ENCODE measurements at places on chromosomes 12 and 14.
A peak's percentile ranks its signal among the peaks of the same experiment; 100 is the strongest.

DNA sequence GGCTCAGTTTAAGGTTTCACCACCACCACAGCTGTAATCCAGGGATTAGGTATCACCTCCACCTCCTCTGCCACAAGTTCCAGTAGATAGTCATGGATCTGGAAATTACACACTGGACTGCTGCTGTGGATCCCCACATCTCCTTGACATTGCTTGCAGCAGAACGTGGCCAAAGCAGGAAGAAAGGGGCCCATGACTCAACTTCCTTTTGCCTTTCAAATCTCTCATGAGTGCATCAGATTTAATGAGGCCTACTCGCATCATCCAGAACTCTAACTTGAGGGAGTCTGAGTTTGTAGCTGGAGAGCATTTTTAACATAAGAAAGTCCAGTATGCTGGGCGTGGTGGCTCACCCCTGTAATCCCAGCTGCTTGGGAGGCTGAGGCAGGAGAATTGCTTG lies 29.2 kb upstream of the TMED10 start:
- no peak for DNase-seq

DNA sequence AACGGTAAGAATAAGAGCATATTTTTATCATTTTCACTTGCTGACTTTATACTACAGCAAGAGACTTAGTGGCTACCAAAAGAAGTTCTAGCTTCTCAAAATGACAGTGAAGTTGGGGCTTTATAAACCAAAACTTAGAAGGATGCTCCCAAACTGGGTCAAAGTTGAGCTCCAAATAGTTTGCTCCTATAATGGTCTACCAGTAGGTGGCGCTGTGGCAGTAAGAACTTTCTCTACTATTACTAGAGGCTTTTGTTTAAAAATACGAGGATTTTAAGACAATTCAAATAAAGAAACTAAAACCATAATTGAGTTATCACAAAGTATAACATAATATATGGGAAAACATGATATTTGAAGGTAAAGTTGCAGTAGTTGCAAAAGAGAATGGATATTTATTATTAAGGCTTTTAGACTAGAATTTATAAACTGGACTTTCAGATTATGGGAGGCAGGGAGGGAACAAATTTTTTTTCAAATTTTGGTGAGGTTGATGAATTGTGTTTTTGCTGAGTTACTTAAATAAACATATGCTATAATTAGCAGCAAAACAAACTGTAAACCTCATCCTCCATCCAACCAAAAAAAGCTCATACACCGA lies 75.0 kb downstream of the TGFB3 start:
- DNase-seq = peak; percentile 61

GRCh38 chr14:44898551-44898950 lies 63.2 kb downstream of the KLHL28 start:
- DNase-seq = no peak

- no peak for DNase-seq
Observed at GRCh38 chr12:60805364-60805763, 1209.5 kb downstream of the SLC16A7 start.

DNA sequence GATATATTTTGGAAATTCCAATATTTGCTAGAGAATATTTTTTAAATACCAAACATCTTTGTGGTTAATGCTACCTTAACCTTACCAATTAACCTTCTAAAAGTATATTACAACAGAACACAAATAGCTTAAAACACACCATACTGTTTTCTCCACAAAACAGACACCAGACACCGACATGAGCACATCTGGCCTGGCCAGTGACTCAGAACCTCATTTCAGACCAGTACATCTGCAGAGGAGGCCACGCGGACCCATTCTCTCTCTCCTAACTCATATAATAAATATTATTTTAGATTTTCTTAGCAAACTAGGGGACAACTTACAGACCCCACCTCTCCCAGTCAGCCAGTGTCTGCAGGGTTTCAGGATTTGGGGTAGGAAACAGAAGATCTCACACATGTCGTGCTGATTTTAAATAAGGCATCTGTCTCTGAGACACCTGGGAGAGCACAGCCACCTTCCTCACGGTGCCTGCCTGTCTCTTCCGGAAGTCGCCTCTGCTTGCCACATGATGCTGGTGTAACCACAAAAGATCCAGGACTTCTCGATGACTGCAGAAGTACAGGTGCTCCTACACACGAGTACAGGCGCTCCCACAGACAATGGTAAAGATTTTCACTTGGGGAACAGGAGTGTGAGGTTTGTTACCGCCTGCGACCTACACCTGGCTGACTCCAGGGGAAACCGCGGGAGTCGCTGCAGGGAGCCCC lies 9.7 kb upstream of the ANKLE2 start:
- DNase-seq = peak; percentile 66

- DNase-seq = no peak
Observed at GRCh38 chr12:130989391-130989790, 35.7 kb downstream of the ADGRD1 start.

DNA sequence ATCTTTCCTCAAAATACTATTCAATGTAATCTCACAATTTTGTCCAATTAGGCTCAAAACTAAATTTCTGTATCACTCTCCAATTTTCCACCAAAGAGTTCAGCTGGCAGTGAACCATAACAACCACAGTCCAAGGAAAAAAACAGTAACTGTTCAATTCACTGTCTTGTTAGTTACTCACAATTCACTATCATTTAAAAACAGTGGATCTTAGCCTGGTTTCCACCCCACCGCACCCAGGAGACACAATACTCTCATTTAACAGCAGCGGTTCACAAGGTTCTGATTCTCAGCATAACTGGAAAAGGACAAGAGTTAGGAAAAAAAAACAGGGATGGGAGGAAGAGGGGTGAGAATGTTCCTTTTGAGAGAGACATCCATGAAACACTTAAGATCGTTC lies 40.5 kb downstream of the MED13L start:
- no peak for DNase-seq

DNA sequence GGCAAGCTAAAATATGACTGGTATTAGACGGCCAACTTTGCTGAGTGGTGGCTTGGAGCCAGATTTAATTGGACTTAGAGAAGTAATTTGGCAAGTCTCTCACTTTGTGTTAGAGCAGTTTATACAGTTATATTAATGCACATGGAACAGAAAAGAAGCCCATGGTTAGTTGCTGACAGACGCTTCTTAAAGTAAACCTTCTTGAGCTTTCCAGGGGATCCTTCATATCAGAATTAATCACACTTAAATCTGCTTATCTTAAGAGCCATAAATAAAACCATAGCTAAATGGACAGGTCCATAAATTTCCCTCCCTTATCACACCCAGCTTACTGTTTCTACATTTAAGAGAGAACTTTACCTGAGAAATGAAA lies 9.6 kb downstream of the GSG1 start:
- no peak for DNase-seq

DNA sequence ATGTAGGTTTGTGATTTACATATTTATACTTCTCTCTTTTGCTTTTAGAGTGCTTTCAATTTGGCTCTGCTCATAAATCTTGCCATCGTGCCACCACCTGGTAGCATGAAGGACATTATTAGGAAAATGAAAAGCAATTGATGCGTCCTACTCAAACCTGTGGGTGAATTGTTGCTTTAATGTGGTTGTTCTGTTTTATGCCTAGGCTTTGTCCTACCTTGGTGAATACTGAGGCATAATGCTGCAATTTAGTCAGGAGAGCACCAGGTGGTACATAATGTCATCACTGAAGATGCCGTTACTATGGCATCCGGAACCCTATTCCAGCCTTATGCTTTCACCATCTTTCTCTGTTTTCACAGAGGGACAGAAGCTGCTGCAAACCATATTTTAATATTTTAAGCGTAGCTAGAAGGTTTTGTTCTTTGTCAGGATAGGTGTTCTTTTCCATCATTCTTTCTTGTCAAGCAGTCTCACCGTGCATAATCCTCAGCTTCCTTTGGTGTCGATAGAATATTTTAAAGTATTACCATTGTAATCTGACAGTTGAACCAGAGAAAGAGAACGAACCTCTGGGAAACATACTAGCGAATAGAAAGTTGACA lies 68.5 kb upstream of the PKP2 start:
- no peak for DNase-seq

- no peak for DNase-seq
Observed at GRCh38 chr12:24414480-24414879, 465.0 kb upstream of the SOX5 start.

DNA sequence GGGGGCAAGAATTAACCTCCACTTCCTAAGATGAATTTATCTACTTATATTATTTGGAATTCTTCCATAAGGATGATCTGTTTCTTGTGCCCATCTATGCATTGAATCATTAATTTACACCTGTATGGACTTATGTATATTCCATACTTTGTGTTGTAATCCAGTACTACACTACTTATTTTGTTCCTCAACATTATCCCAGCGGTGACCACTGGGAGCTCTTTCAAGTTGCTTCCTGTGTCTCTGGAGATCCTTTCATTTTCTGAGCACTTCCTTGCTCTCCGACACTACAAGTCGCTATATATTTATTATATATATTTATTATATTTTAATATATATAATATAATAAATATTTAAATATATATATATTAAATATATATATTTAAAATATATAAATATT lies 54.9 kb upstream of the SCN8A start:
- no peak for DNase-seq

GRCh38 chr12:68780731-68781130 lies 27.2 kb upstream of the MDM2 start:
- DNase-seq = no peak

Measured in GM20000 (cell line).